ENCODE measurements at places on chromosomes 5 and 9. TPM values are rescaled to one million over a fixed set of nuclear protein-coding genes. Genes with fewer than 3 reads are reported as not detected.

Gene CCDC180
- 2.8 TPM for total RNA-seq

DNA sequence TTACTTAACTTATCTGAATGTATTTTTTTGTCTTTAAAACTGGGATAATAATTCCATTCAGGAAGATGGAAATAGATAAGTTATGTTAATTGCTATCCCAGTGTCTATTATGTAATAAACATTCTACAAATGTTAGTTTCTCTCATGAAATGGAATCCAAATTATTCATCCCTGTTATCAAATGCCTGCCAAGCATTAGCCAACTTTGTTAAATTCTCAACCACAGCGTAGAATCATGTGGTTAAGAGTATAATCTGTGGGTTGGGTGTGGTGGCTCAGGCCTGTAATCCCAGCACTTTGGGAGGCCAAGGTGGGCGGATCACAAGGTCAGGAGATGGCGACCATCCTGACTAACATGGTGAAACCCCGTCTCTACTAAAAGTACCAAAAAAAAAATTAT, 912.9 kb upstream of the SEMA6A start:
- DNase-seq: no peak

GRCh38 chr5:36653044-36653705, 46.8 kb downstream of the SLC1A3 start:
- no peak for DNase-seq

GRCh38 chr5:174482607-174483024, 241.8 kb upstream of the MSX2 start:
- DNase-seq: no peak

DNA sequence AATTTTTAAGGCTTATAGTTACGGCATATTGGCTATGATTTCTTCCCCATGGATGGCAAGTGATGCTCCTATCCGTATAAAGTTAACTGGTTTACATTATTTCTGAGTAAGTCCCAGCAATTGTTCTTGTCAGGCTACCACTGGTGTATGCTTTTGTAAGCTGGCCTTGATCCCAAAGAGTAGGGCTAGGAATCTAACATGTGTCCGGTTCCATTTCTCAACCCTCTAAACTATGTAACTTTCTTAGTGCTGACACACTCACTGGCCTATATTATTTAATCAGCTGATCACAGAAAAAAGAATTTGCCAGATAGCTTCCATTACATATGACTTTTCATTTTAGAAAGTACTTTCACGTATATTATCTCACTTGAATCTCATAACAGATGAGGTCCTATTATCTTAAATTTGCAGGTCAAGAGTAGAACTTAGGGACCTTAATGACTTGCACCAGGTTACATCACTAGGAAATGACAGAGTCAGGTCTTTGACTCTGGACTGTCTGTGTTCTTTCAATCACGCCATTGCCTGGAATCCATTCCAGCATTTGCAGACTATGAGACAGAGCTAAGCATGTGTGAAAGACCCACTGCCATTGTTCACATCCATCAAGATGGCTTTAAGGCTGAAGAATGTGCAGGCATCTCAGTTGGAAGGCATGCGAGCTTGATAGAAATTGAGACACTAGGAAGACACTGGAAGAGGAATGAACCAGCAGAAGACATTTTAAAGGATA, 362.9 kb downstream of the ARRDC3 start:
- DNase-seq: no peak

DNA sequence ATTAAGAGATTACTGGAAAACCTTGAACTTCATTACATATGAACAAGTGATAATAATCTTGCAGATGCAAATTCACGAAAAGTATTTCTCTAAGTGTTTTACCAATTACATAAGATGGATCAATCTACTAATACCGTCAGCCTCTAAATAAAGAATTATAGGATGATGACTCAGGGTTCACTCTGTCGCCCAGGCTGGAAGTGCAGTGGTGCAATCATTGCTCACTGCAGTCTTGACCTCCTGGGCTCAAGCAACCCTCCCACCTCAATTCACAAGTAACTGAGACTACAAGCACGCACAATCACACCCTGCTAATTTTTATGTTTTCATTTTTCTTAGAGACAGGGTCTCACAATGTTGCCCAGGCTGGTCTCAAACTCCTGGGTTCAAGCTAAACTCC, 56.1 kb downstream of the CHD1 start:
- no peak for DNase-seq
